ENCODE measurements at places on chromosomes 4 and X.

GRCh38 chr4:2755821-2756690, at the start of gene TNIP2:
Gene TNIP2, minus strand, starts transcription at chr4:2756336. Its CDS starts 47 bp downstream, at chr4:2756289.
- peak within 1 kb of the TSS; percentile 86 for H3K4me3 ChIP-seq
- peaks cover 12% of the 10 kb centered on the region for H3K36me3 ChIP-seq
- peak within 1 kb of the TSS; percentile 82 for H3K27ac ChIP-seq
- peaks cover 40% of the 10 kb centered on the region for H3K4me1 ChIP-seq
- DNase-seq = peak; percentile 75
- no peaks in the 10 kb centered on the region for H3K27me3 ChIP-seq

- H3K4me3 ChIP-seq = no peak overlapping the region
- no peaks in the 10 kb centered on the region for H3K4me1 ChIP-seq
- DNase-seq = peak; percentile 0
- H3K27me3 ChIP-seq = peaks cover 7% of the 10 kb centered on the region
- no peak overlapping the region for H3K27ac ChIP-seq
These were observed 187.7 kb upstream of the NUDT10 start for GRCh38 chrX:51144828-51145442.

- H3K36me3 ChIP-seq = no peaks in the 10 kb centered on the region
- DNase-seq = no peak
- H3K4me1 ChIP-seq = peaks cover 22% of the 10 kb centered on the region
- peaks cover 12% of the 10 kb centered on the region for H3K27me3 ChIP-seq
These were observed 158.7 kb downstream of the SPRY1 start for GRCh38 chr4:123555233-123555806.

DNA sequence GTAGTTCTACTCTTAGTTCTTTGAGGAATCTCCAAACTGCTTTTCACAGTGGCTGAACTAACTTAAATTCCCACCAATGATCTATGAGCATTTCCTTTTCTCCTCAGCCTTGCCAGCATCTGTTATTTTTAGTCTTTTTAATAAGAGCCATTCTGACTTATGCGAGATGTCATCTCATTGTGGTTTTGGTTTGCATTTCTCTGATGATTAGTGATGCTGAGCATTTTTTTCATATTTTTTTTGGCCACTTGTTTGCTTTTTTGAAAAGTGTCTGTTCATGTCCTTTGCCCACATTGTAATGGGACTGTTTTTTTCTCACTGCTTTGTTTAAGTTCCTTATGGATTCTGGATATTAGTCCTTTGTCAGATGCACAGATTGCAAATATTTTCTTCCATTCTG, 21.5 kb upstream of the PHKA1 start:
- peaks cover 19% of the 10 kb centered on the region for H3K27me3 ChIP-seq
- DNase-seq = no peak
- no peak overlapping the region for H3K27ac ChIP-seq
- H3K4me1 ChIP-seq = no peaks in the 10 kb centered on the region
- H3K4me3 ChIP-seq = no peak overlapping the region

DNA sequence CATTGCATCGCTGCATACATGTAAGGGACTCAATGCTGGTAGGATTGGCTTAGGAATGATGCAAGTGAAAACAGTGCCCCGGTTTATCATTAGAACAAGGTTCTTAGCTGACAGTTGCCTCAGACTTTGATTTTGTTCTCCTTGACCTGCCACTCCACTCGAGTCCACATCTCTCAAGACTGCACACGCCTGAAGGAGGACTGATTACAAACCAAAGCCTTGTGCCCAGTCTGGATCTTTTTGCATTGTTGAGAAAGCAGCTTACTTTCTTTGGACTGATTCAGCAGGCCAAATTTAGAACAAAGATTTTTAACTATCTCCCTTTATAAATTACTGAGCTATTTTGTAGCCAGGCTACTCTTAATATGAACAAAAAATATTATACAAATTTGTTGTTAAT, 125.6 kb downstream of the PTTG2 start:
- peaks cover 6% of the 10 kb centered on the region for H3K36me3 ChIP-seq
- H3K4me1 ChIP-seq = peaks cover 11% of the 10 kb centered on the region
- no peak overlapping the region for H3K4me3 ChIP-seq
- no peaks in the 10 kb centered on the region for H3K27me3 ChIP-seq
- DNase-seq = no peak

DNA sequence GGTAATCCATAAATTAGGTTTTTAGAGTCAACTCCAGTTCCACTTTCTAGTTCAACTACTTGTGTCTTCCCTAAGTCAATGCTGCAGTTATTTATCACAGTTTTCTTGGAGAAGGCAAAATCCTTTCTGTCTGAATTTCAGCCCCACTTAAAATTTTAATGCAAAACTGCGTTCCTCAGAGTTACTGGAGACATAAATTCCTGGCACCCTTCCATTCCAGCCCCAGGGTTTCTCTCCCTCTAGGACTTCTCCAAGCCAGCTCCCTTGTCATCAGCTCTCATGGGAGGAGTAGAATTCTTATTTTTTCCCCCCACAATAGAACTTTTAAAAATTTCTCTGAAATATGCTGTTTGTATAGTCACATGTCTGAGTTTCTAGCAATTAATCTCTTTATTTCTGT, 50.6 kb upstream of the PHOX2B start:
- H3K4me1 ChIP-seq = no peaks in the 10 kb centered on the region
- no peak for DNase-seq
- H3K27me3 ChIP-seq = no peaks in the 10 kb centered on the region
- H3K27ac ChIP-seq = no peak overlapping the region

DNA sequence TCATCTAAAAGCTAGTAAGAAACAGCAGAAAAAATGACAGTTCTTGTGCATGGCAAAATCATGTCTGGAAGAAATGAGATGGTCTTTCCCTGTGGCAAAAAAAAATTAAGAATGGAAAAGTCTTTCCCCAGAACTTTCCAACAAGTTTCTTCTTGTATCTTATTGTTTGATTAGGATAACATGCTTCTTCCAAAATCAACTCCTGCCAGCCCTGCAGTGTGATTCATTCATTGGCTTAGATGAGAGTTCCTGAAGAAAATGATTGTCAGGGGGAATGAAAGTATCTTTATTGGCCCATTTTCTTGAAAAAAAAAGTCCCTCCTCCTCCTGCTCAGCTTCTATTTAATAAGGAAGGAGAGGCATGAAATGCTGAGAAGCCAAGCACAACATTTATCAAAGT, 407.7 kb downstream of the ARAP2 start:
- DNase-seq = no peak
- H3K27ac ChIP-seq = no peak overlapping the region
- H3K4me3 ChIP-seq = no peak overlapping the region
- no peaks in the 10 kb centered on the region for H3K36me3 ChIP-seq
- no peaks in the 10 kb centered on the region for H3K4me1 ChIP-seq
- peaks cover 2% of the 10 kb centered on the region for H3K27me3 ChIP-seq

- no peaks in the 10 kb centered on the region for H3K4me1 ChIP-seq
- no peak overlapping the region for H3K27ac ChIP-seq
- peaks cover 5% of the 10 kb centered on the region for H3K27me3 ChIP-seq
- H3K4me3 ChIP-seq = no peak overlapping the region
- no peak for DNase-seq
- no peaks in the 10 kb centered on the region for H3K36me3 ChIP-seq
These were observed 13.5 kb upstream of the NKX1-1 start for GRCh38 chr4:1419708-1420107.

GRCh38 chr4:56186808-56187523, 200.3 kb downstream of the AASDH start:
- no peak for DNase-seq
- H3K27ac ChIP-seq = no peak overlapping the region
- H3K36me3 ChIP-seq = no peaks in the 10 kb centered on the region
- peaks cover 19% of the 10 kb centered on the region for H3K4me1 ChIP-seq
- H3K4me3 ChIP-seq = no peak overlapping the region
- no peaks in the 10 kb centered on the region for H3K27me3 ChIP-seq

- H3K36me3 ChIP-seq = no peaks in the 10 kb centered on the region
- no peak for DNase-seq
- no peak overlapping the region for H3K4me3 ChIP-seq
- no peaks in the 10 kb centered on the region for H3K4me1 ChIP-seq
- H3K27me3 ChIP-seq = no peaks in the 10 kb centered on the region
These were observed 9.7 kb downstream of the UNC5C start for GRCh38 chr4:95539106-95539505.

DNA sequence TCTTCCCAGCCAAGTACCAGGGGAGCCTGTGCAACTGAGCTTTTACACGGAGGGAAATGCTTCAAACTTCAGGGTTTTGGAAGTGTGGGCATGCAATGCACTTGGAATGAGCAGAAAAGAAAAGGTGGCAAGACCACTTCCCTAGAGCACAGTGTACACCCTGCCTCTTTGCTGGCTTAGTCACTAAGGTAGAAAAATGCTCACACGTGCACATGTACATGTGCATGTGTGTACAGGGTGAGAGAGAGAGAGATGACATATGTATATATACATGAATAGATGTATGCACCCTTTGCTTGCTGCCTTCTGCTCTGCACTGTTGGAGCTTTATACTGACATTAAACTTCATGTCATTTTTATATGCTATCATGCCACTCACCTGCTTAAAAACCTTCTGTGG, 7.9 kb upstream of the KLF3 start:
- H3K36me3 ChIP-seq = peaks cover 6% of the 10 kb centered on the region
- no peak overlapping the region for H3K4me3 ChIP-seq
- DNase-seq = no peak
- H3K27ac ChIP-seq = no peak overlapping the region
- peaks cover 19% of the 10 kb centered on the region for H3K27me3 ChIP-seq

DNA sequence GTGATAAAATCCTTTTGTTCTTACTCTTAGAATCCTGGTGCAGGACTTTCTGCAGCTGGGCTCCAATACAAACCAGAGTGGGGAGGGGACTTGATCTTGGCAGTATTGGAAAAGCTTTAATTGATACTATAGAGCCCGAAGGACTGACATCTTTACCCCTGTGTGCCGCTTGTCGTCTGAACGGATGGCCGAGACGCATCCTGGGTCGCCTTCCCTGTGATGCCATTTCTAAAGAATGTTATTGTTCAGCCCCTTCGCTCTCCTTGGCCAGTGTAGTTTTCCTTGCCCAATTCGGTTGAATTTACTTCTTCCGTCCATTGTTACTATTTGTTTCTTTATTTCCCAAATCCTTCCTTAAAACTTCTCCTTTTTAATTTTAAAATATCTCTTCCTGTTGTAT, 80.9 kb downstream of the CLDN34 start:
- no peak overlapping the region for H3K27ac ChIP-seq
- no peaks in the 10 kb centered on the region for H3K36me3 ChIP-seq
- no peak for DNase-seq
- no peaks in the 10 kb centered on the region for H3K27me3 ChIP-seq
- peaks cover 24% of the 10 kb centered on the region for H3K4me1 ChIP-seq

GRCh38 chr4:118348886-118349285, 3.9 kb downstream of the PRSS12 start:
- DNase-seq = no peak
- H3K4me3 ChIP-seq = no peak overlapping the region
- H3K4me1 ChIP-seq = peaks cover 16% of the 10 kb centered on the region
- H3K27me3 ChIP-seq = peaks cover 42% of the 10 kb centered on the region
- H3K27ac ChIP-seq = no peak overlapping the region
- peaks cover 3% of the 10 kb centered on the region for H3K36me3 ChIP-seq

GRCh38 chrX:16119353-16120220, 3.8 kb upstream of the GRPR start:
- no peak overlapping the region for H3K27ac ChIP-seq
- DNase-seq = no peak
- H3K27me3 ChIP-seq = peaks cover 9% of the 10 kb centered on the region
- H3K4me3 ChIP-seq = no peak overlapping the region
- peaks cover 17% of the 10 kb centered on the region for H3K4me1 ChIP-seq

- H3K4me1 ChIP-seq = no peaks in the 10 kb centered on the region
- H3K4me3 ChIP-seq = no peak overlapping the region
- DNase-seq = no peak
- no peak overlapping the region for H3K27ac ChIP-seq
- no peaks in the 10 kb centered on the region for H3K36me3 ChIP-seq
- no peaks in the 10 kb centered on the region for H3K27me3 ChIP-seq
These were observed 638.1 kb upstream of the AGA start for GRCh38 chr4:178080312-178080711.

DNA sequence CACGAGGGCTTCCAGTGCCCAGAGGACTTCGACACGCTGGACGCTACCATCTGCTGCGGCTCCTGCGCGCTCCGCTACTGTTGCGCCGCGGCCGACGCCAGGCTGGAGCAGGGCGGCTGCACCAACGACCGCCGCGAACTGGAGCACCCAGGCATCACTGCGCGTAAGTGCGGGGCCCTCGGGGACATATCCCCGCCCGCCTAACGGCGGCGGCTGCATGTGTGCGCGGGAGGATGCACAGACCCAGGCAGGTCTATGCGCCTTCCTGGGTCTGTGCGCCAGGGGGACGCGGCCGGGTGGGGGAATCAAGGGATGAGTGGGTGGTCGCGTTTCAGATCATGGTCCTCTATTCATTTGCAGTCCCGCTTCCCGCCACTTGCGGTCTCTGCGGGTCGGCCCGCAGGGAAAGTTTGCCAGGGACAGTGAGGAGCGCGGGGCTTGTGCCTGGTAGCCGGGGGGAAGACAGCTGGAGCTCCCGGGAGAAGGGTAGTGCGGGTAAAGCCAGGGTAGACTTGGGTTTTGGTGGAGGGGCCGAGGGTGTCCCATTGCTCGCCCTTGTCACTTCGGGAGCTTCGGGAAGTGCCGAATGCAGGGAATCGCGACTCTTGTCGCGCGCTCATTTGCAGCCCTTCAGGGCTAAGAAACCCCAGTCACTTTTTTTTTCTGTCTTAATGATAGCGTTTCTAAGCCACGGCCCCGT, 1.0 kb downstream of the SHISA3 start:
- peaks cover 57% of the 10 kb centered on the region for H3K27me3 ChIP-seq
- DNase-seq = no peak
- no peaks in the 10 kb centered on the region for H3K36me3 ChIP-seq
- peak overlapping the region; percentile 73 for H3K4me3 ChIP-seq

DNA sequence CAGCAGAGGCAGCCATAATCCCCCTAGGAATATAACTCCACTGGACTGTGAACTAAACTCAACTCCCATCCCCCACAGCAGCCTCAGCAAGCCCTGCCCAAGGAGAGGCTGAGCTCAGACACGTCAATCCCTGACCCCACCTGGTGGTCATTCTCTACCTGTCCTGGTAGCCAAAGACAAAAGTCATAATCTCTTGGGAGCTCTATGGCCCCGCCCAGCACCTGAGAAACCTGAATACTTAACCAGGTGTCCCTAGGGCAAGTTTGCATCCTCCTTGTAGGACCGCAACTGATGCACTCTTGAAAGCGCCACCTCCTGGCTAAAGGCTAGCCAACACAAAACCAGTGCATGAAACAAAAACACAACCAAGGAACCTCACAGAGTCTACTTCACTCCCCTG, 18.4 kb downstream of the CT47B1 start:
- no peak for DNase-seq
- no peaks in the 10 kb centered on the region for H3K36me3 ChIP-seq
- no peak overlapping the region for H3K27ac ChIP-seq
- H3K4me1 ChIP-seq = peaks cover 19% of the 10 kb centered on the region

- no peak for DNase-seq
- no peaks in the 10 kb centered on the region for H3K4me1 ChIP-seq
- no peak overlapping the region for H3K27ac ChIP-seq
- no peak overlapping the region for H3K4me3 ChIP-seq
- no peaks in the 10 kb centered on the region for H3K27me3 ChIP-seq
These were observed 338.1 kb upstream of the ZCCHC13 start for GRCh38 chrX:73965833-73966232.

GRCh38 chr4:139530833-139531427, 25.1 kb downstream of the SETD7 start:
- no peaks in the 10 kb centered on the region for H3K27me3 ChIP-seq
- H3K4me3 ChIP-seq = no peak overlapping the region
- peak; percentile 20 for DNase-seq
- H3K36me3 ChIP-seq = peaks cover 9% of the 10 kb centered on the region
- peak overlapping the region; percentile 37 for H3K27ac ChIP-seq
- peaks cover 6% of the 10 kb centered on the region for H3K4me1 ChIP-seq

GRCh38 chr4:13940921-13941320, 313.4 kb upstream of the BOD1L1 start:
- DNase-seq = no peak
- no peak overlapping the region for H3K27ac ChIP-seq
- no peaks in the 10 kb centered on the region for H3K27me3 ChIP-seq
- H3K4me1 ChIP-seq = no peaks in the 10 kb centered on the region
- no peaks in the 10 kb centered on the region for H3K36me3 ChIP-seq

All from activated T-helper 1 cell treated with anti-CD3 and anti-CD28 coated beads, Interleukin-12 subunit alpha, Interleukin-12 subunit beta, Interleukin-2, Interleukin-4 antibody, amounts not matched to agents 30 ng/mL and 10 ng/mL and 1 ng/mL, durations not matched to agents 14 hours and 24 hours and 36 hours (primary cell).